ENCODE measurements at places on chromosomes 2 and 18.

GRCh38 chr2:186099826-186100225 is 361.2 kb downstream of the FSIP2 start:
- no peak for DNase-seq

DNA sequence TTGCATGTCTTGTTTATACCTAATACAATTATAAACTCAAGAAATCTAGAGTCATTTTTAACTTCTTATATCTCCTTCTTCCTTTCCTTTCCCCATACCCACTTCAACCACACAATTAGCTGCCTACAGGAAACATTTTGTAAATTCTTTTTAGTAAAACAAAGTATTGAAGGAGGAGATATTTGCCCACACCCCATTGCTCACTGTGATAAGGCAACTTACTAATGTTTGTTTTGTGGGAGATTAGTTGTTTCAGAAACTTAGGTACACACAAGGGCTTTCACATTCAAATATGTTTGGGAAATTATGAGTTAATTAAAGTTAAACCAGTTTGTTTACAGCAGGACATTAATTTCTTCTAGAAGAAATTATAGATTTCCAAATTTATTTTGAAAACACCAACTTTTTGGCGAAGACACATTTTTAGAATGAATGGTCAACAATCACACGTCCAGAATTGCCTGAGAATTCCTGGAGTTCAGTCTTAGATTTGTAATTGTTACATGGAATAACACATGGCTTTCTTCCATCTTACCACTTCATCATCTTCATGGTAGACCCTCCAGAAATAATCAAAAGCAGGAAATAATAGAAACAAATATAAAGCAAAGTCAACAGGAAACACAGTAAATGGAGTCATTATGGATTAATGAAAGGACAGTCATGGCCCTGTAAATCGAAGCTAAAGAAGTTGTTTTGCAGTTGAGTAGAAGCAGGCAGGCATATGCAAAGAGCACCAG is 62.5 kb upstream of the RAB27B start:
- DNase-seq, result no peak

- no peak for DNase-seq
These were observed 109.3 kb downstream of the MBP start for GRCh38 chr18:77023102-77023782.

DNA sequence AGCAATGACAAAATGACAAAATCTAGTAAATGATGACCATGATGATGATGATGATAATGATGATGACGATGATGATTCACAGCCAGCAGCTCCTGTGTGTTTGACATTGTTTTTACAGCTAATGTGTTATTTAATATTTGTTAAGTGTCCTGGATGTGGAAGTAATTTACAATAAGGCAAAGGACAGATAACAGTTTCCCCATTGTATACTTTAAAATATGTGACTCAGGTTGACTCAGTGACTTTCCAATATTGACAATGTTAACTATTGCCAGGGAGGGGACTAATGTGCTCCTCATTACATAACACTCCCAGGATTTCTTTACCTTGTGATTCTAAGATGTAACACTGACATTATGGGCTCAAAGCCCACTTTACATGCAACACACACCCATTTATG is 602.2 kb downstream of the FBXO15 start:
- DNase-seq, result no peak

- peak; percentile 71 for DNase-seq
These were observed 2.8 kb downstream of the CNDP2 start for GRCh38 chr18:74498712-74499627.

- DNase-seq, result no peak
These were observed 20.3 kb upstream of the LAPTM4A start for GRCh38 chr2:20071397-20072383.

DNA sequence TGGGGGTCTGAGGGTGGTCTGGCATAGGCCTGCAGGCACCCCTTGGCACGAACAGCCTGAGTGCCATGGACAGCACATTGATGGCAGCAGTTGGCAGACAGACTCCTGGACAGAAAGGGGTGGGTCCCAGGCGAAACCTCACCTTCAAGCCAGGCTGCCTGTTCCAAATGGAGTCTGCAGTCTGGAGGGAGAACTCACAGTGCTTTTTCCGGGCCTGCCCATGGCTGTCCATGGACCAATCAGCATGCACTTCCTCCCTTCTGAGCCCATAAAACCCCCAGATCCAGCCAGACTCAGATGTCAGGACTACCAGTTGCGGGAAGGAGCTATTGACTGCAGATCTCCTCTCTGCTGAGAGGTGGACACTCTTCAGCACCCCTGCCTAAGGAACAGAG is 694.6 kb upstream of the ACVR2A start:
- DNase-seq, result no peak

DNA sequence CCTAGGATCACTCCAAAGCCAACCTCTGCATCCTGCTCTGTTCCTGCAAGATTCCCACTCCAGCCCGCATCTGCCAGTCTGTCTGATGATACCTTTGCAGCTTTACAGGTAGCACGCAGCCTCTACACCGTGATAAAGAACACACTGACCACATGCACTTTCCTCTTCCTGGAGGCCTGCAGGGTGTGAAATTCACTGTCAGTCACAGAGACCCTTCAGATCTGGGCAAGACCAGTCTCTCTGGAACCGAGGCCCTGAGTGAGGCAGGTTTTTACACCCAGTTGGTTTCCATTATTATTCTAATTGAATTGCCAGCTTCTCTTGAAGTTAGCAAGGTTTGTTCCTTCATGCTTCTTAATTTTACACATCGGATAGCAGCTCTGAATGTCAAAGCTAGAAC is 30.5 kb upstream of the TWIST2 start:
- DNase-seq, result no peak

GRCh38 chr18:45505497-45506206 is 109.6 kb upstream of the SLC14A2 start:
- DNase-seq, result no peak
